ENCODE measurements at places on chromosomes 7 and 10.

DNA sequence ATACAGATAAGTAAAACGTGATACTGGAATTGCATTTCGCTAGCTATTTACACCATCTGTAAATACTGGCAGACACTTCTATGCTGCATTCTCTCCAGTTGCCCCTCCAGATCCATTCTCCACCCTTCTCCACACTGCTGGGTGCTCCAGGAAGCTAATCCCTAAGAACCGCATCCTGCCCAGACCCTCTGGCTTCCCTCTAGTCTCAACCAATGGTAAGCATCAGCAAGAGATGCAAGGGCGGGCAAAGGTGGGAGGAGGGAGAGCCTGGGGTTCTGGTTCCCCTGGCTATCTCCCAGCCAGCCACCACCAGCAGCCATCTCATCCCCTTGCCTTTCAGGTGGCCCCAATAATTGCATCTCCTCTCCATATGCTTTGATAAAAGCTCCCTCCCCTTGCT lies 84.4 kb downstream of the AMPH start:
- no peak for DNase-seq

DNA sequence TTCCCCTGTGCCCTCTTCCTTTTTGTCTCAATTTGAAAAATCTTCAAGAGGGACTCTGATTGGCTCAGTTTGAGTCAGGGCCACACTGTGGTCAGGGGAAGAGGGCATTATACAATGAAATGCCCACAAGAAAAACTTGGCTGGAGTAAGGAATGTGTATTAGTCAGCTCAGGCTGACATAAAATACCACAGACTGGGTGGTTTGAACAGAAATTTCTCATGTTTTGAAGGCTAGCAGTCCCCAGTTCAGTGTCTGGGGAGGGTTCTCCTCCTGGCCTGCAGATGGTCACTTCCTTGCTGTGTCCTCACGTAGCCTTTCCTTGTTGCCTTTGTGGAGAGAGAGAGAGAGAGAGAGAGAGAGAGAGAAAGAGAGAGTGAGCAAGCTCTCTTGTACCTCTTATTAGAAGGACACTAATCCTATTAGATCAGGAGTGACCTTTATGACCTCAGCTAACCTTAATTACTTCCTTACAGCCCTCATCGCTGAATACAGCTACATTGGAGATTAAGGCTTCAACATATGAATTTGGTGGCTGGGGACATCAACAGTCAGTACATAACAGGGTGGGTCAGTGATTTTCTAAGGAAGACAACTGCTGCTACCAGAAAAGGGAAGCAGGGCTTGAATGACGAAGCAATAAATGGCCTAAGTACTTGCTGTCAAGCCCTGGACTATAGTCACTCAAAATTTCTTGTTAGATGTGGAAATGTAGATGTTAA lies 25.8 kb upstream of the FAM13C start:
- DNase-seq: no peak

GRCh38 chr7:24349339-24349738 lies 65.3 kb downstream of the NPY start:
- DNase-seq: no peak

DNA sequence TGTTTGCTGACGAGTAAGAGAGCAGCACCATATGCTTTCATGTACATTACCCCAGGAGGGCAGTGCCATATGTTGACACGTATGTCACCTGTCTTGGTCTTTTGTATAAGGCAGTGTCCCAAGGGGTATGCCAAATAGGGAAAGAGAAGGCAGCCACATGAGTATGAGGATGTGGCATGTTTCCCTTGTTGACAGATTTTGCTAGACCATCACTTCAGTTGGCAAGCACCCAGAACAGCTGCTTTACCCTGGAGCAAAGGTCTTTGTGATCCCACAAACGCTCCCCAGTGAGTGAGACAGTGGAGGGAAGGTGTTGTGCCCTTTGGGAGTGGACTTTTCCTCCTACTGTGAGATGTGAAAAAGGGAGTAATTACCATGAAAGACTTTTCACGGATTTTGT lies 350.1 kb downstream of the ETV1 start:
- no peak for DNase-seq

- DNase-seq: no peak
These were observed at the start of gene PRTFDC1 for GRCh38 chr10:24952143-24952706. Gene PRTFDC1, minus strand, starts transcription at chr10:24952606. Its CDS starts 31 bp downstream, at chr10:24952575.

GRCh38 chr7:81162771-81163525 lies 244.1 kb upstream of the SEMA3C start:
- no peak for DNase-seq

GRCh38 chr7:148419856-148420832 lies 170.4 kb upstream of the C7orf33 start:
- DNase-seq: no peak

GRCh38 chr10:113426181-113426877 lies 126.5 kb upstream of the HABP2 start:
- no peak for DNase-seq

DNA sequence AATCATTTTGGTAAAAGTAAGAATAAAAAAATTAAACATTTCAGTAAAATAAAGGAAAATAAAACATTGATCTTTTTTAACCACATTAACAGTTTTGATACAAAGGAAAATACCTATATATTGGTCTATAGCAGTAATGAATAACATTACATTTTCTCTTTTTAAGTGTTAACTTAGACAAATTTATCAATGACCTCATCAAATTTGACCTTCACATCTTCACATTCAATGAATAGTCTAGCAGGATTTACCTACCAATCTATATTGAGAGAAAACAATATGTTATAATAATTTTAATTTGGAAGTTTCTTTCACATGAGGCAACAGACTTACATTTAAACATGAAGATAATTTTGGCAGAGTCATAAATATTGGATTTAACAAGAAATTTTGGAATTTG lies 17.9 kb upstream of the UBE2D1 start:
- DNase-seq: no peak
